SHP77 (cell line): ENCODE measurements at places on chromosomes 12 and 14.

GRCh38 chr12:55705782-55706402 is 1.8 kb downstream of the ITGA7 start:
- peak; percentile 13 for DNase-seq

- no peak for DNase-seq
These were observed 39.8 kb upstream of the HMGA2 start for GRCh38 chr12:65784289-65785015.

DNA sequence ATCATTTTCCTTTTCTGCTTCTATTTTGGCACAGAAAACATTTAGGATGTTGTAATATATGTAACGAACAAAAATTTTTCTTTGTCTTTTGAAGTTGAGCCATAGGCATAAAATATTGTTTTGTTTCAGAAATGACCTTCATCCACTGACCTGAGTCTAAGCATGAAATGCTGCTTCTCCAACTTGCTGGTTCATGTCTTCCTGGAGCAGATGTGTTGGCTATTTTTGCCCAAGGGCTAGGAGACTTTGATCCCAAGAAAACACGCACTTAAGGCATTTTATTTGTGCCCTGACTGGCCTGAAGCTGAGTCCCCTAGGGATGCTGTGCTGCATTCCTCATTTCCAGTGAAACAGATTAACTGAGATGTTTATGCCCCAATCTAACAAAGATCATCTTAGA is 27.2 kb upstream of the ALG10B start:
- no peak for DNase-seq

DNA sequence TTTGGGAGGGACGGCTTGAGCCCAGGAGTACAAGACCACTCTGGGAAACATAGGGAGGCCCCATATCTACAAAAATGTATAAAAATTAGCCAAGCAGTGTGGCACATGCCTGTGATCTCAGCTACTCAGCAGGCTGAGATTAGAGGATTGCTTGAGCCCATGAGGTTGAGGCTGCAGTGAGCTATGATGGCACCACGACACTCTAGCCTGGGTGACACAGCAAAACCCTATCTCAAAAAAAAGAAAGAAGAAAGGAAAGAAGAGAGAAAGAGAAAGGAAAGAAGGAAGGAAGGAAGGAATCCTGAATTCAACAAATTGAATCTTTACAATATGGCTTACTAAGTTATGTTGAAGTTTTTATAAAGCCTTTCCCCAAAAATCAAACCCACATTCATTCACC is 2.1 kb downstream of the KIF21A start:
- no peak for DNase-seq

DNA sequence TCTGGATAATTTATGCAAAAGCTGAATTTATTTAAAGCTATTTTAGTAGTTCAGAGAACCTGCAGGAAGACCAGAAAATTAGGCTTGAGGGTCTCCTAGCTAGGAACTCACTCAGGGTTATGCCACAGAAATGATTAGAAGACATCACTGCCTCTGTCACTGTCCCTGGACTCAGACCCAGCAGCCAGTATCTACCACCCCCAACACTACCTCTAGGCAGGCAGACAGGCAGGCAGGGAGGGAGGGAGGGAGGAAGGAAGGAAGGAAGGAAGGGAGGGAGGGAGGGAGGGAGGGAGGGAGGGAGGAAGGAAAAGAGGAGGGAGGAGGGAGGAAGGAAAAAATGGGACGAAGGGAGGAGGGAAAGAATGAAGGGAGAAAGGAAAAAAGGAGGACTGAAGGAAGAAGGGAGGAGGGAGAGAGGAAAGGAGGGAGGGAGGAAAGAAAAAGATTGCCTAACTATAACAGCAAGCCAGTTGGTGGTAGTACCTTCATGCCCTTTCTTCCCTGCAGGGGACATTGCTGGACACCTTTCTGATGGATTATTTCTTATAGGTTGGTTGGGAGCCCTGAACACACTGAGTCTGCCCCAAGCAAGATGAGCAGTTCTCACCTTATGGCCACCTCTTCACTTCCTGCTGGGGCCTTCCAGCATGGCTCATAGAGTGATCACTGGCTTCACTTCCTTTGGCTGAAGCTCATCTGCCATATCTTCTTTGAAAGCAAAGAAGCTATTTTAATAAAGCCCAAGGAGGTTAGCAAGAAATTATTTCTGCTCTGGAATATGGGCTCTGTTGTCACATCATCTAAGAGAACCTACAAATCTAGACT is 49.7 kb downstream of the KICS2 start:
- no peak for DNase-seq

DNA sequence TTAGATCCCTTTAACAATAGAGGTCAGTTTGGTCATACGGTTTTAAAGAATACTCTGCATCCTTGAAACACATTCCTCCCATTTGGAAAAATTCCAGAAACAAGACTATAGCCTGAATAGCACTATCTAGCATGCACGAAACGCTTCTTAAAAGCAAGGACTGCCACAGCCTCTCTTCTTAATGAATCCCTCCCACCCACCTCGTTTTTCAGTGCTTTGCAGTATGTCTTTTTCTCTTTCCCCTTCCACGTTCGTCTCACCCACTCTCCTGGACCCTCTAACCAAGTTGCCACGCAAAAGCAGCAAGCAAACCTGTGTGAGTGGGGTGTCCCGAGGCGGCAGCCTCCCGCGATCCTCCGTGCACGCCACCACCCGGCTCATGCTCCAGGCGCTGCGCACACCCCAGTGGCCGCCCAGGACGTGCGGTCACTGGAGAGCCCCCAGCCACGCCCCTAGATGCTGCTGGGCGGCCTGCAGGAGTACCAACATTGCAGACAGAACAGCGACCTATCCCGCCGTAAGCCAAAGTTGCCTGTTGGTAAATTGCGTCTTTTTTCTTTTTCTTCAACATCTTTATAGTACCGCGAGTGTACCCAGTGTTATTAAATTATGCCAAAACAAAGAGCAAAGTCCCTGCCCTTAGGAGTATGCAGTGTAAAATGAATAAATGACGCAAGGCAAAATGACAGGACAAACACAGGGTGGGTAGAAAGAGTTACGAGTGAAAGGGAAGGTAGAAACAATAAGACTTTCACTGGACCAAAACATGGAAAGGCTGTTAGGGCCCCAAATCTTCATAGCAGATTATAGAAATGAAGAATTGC is at the start of gene SLC38A4:
TSS of gene SLC38A4 (minus strand) at position 407 of the 824 bp plus-strand sequence. CDS start 32,926 bp downstream, outside the sequence.
- no peak for DNase-seq

DNA sequence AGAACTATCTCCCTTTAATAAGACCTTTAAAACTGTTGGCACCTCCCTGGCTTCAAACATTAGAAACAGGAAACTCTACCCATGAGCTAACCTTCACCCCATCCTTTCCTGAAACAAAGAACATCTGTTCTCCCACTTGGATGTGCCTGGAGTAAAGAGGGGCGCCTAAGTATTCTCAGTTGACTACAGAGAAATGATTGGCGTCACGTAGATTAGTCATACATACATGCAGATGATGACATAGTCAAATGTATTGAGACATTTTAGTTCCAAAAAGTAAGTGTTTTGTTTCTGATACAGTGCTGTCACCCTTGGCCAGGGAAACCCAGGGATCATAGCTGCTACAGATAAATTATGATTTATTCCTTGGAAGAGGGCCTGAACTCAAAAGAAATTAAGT is 260.0 kb upstream of the PLEKHG7 start:
- DNase-seq = no peak

GRCh38 chr12:125205386-125205785 is 140.2 kb downstream of the AACS start:
- DNase-seq = no peak
